ENCODE measurements at places on chromosomes 6 and 20.

GRCh38 chr6:130105996-130106704, 87.8 kb downstream of the L3MBTL3 start:
- DNase-seq, result no peak

- DNase-seq, result no peak
These were observed 73.0 kb upstream of the OPRM1 start for GRCh38 chr6:153966001-153966400.

- no peak for DNase-seq
These were observed 128.9 kb downstream of the ZFP64 start for GRCh38 chr20:52062452-52063209.

- no peak for DNase-seq
These were observed 233.8 kb upstream of the SUPT3H start for GRCh38 chr6:45611491-45611890.

- DNase-seq, result no peak
These were observed 46.2 kb upstream of the SDHAF4 start for GRCh38 chr6:70520575-70520974.

- no peak for DNase-seq
These were observed 40.7 kb downstream of the PREX1 start for GRCh38 chr20:48786951-48787705.

GRCh38 chr6:67131827-67132226, 1424.8 kb upstream of the EYS start:
- DNase-seq, result no peak

GRCh38 chr6:158717341-158718330, 67.8 kb downstream of the SYTL3 start:
- no peak for DNase-seq

DNA sequence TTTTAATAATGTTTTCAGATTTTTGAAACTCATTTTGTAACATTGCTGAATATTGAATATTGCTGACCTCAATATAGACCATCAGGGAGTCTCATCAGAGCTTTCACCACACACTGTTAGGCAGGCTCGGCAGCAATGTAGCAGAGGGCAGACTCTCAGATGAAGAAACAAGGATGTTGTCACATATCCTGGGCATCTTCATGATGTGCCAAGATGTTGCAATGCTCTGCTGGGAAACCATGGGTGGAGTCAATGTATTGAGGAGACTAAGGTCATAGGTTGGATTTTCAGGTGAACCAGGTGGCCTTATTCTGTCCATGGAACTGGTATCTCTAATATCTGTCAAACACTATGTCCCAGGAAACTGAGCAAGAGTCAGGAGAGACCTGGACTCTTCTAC, 27.3 kb downstream of the NR2E1 start:
- no peak for DNase-seq

GRCh38 chr6:166752097-166752496, 125.0 kb upstream of the RPS6KA2 start:
- no peak for DNase-seq

DNA sequence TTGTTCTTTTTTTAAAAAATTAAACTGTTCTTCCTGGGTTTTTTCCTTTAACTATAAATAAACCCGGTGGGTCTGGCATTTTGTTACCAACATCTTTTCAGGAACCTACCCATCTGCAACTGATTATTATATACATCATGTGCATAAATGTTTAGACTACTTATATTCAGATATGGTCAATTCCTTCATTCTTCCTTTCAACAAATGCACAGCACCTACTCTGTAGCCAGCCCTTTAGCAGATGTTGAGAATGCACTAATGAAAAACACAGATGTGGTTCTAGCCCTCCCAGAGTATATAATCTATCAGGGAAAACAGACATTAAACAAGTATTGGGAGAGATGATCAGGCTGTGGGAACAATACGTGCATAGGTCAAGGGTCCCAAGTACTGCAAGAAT, 237.1 kb downstream of the UST start:
- no peak for DNase-seq

- no peak for DNase-seq
These were observed 50.8 kb upstream of the ADGRF5 start for GRCh38 chr6:46972531-46972930.

GRCh38 chr6:74091794-74092157, 395.8 kb downstream of the CD109 start:
- no peak for DNase-seq

DNA sequence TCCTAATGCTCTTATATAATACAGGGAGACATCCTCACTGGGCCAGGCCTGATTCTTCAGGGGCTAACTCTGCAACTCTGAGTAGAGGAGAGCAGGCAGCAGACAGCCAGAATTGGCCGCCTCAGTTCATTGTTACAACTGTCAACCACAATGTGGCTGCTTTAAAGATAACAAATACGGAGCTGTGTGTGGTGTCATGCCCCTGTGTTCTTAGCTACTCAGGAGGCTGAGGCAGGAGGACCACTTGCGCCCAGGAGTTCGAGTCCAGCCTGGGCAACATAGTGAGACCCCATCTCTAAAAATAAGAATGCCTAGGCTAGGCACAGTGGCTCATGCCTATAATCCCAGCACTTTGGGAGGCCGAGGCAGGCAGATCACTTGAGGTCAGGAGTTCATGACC, 34.3 kb downstream of the CEP250 start:
- no peak for DNase-seq

DNA sequence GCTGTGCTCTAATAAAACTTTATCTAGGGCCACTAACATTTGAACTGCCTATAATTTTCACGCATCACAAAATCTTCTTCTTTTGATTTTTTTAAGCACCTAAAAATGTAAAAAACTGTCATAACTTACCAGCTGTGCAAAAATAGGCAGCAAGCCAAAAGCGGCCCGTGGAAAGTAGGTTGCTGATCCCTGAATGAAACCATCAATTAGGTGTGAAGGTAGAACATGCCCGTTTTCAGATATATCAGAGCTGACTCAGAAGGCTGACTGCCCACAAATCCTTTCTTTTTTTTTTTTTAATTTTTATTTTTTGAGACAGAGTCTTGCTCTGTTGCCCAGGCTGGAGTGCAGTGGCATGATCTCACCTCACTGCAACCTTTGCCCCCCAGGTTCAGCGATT, 4.9 kb upstream of the IPCEF1 start:
- no peak for DNase-seq

- no peak for DNase-seq
These were observed 128.2 kb upstream of the LAMA2 start for GRCh38 chr6:128754658-128755256.

GRCh38 chr6:89951574-89952104, 57.4 kb downstream of the GJA10 start:
- DNase-seq, result no peak

DNA sequence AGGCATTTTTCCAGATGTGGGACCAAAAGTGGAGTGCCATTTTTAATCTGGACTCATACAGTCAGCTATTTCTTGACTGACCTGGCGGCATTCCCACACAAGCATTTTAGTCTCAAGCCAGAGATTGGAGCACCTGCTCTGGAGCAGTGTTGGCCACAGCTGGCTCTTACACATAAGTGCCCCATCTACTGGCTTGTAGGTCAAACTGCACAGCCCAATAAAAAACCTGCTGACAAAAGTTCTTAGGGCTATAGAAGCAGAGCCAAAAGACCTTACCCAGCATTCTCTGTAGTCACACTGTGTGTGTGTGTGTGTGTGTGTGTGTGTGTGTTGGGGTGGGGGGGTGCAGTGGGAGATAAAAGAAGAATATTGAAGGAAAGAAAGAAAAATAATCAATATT, 38.6 kb upstream of the SENP6 start:
- DNase-seq, result no peak

GRCh38 chr6:10390495-10391298, 24.2 kb downstream of the TFAP2A start:
- DNase-seq, result no peak

GRCh38 chr6:37244430-37245310, 12.9 kb upstream of the TBC1D22B start:
- DNase-seq, result no peak

DNA sequence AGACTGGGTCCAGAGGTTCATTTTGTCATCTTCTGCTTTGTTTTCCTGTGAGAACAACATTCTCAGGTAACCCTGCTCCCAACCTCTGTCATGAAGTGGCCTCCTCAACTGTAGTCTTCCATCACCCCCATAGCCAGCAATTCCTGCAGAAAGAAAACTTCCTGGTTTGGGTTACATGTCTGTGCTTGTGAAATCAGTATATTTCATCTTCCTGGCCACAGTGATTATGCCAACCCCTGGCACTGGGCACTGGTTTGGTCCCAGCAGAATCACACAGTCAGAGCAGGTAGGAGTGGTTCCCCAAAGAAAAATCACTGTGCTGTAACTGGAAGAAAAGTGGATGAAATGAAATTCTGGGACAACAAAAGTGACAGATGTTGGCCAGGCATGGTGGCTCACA, 52.5 kb downstream of the CRYBG1 start:
- no peak for DNase-seq

- no peak for DNase-seq
These were observed 609.3 kb upstream of the IMPG1 start for GRCh38 chr6:76681781-76682180.

DNA sequence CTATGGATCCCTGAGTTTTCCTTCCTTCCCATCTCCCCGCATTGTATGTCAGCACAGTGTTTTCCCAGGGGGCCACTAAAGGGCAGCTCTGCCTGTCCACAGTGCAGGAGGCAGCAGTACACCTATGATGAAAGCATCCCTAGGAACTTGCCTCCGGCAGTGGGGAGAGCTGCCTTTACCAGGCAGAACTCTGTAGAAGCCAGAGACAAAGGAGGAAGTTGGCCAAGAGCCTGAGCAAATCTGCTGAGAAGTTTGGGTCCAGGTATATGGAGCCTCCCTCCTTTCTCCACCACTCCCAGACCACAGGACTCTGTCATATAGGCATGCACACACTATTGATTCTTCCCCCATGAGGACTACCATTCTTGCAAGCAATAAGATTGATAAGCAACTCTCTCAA, 282.7 kb downstream of the TBC1D7 start:
- no peak for DNase-seq

DNA sequence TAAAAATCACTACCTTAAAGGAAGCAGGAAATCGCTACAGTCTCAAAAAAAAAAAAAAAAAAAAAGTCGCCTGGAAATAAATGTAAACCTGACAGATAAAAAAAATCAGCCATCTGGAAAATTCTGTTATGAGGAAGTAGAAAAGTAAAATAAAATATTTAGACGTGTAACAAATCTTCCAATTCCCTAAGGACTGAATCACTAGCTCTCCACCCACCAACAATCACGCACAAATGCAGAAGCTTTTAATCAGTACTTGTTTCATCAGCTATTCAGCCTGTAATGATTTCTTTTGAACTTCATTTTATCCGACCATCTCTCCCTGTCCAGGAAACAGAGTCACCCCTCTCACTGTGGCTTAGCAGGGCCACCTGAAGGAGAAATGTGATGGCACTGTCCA, 59.0 kb downstream of the SLC23A2 start:
- DNase-seq, result no peak

GRCh38 chr6:170259278-170259677, 31.6 kb downstream of the DLL1 start:
- no peak for DNase-seq
